ENCODE measurements at places on chromosomes 7 and 10.
A peak's percentile ranks its signal among the peaks of the same experiment; 100 is the strongest.

- no peak for DNase-seq
Measured at GRCh38 chr7:54725255-54725654, 33.8 kb downstream of the SEC61G start.

- peak; percentile 73 for DNase-seq
Measured at GRCh38 chr10:60389413-60390025, at the start of gene ANK3. Gene ANK3 (minus strand): TSS chr10:60389875. CDS start chr10:60389538, 337 bp downstream.

- peak; percentile 35 for DNase-seq
Measured at GRCh38 chr7:155300641-155301452, 3.2 kb downstream of the INSIG1 start.

DNA sequence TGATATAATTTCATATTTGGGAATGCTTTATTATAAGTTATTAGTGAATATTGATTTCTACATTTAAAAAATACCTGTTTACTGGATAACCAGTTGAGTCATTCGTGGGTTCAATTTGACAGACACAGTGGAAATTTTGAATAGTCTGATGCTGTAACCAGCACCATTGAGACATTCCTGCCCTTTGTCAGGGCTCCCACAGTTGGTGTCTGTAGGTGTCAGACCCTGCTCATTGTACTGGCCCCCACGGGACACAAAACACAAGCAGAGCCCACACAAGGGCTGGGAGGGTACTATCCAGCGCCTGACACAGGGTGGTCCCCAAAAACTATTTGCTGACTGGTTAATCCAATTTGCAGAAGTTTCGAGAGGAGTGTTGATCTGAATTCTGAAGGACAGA lies 35.9 kb downstream of the EEPD1 start:
- DNase-seq: no peak

DNA sequence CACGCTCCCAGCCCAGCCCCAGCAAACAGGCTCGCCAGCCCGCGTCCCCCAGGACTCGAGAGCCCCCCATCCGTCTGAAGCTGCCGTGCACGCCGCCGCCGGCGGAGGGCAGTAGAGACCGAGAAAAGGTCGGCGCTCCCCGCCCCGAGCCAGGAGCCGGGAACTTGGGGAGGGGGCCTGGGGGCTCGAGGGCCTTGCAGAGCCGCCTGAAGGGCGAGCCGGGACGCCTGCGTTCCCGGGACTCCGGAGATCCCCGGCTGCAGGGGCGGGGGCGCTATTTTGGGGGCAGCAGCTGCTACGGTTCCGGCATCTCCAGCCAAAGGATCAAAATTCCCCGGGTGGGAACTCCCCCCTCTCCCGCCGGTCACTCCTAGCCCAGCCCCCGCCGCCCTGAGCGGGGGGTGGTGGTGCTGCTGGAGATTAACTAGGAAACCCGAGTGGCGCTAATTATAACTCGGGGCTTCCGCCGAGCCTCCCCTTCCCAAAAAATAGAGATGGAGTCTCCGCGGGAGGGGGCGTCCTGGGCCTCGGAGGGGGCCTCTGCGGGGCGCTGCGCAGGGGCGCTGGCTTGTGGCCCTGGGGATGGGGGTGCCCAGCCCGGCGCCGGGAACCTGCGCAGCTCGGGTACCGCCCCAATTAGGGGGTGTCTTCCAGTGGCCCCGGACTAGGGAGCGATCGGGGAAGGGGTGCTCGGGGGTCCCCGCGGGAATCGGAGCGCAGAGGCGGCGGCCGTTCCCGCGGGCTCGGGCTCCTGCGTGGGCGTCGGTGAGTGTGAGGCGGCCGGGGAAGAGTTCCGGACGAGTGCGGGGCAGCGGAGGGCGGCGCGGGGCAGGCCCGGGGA lies 608 bp downstream of the ACHE start:
- DNase-seq: no peak

GRCh38 chr10:90966146-90966545 lies 45.3 kb upstream of the ANKRD1 start:
- no peak for DNase-seq

DNA sequence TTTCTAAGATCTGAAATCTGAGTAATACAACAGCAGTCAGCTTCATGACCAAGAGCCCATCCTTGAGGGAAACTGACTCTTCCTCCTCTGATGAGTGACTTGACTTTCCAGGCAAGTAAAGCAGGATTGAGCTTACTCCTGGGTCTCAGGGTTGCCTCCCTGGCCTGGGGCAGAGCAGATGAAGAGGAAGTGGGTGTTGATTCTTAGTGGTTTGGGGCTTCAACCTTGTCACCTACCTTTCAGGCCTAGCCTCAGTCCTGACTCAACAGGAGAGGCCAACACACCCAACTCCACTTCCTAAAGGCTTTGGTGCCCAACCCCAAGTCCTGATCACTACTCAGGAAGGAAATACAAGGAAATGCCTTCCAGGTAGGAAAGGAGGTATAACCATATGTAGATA lies 54.1 kb downstream of the KCNMA1 start:
- DNase-seq: no peak

DNA sequence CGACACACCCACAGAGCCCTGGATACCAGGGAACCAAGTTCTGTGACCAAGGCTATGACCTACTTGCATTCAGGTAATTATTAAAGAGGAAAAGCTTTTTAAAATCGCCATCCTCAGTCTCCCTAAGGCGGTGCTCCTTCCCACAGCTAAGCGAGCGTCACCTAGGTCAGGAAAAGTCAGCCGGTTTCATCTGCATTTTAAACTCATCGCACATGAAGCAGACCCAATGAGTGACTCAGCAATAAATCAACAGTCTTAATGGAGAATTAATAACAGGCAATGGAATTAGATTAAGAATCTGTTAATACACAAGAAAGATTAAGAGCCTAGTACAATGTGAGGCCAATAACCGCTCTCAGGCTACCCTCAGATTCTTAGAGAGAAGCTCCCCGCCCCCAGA lies 59.2 kb downstream of the HSPA12A start:
- no peak for DNase-seq
